Activated naive CD4-positive, alpha-beta T cell treated with Interleukin-2 at 50 U/mL for 16 hours (primary cell): ENCODE measurements at places on chromosomes 2 and 18.

- no peak for DNase-seq
These were observed 174.5 kb downstream of the PID1 start for GRCh38 chr2:229096409-229097066.

DNA sequence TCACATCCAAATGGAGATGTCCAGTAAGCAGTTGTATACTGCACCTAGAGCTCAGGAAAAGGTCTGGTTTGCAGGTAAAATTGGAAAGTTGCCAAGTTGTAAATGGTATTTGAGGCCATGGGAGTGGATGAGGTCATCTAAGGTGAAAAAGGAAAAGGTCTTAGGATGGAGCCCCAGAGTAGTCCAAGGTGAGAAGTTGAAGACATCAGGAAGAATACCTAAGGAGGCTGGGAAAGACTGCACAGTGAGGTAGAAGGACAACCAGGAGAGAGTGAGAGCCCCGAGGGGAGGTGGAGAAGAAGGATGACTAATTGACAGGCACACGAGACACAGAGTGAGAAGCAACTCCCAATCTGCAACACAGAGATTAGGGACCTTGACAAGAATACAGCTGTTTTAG lies 10.7 kb downstream of the DPP4 start:
- no peak for DNase-seq

- DNase-seq: peak; percentile 45
These were observed 22.3 kb downstream of the RNF125 start for GRCh38 chr18:32040936-32041335.

DNA sequence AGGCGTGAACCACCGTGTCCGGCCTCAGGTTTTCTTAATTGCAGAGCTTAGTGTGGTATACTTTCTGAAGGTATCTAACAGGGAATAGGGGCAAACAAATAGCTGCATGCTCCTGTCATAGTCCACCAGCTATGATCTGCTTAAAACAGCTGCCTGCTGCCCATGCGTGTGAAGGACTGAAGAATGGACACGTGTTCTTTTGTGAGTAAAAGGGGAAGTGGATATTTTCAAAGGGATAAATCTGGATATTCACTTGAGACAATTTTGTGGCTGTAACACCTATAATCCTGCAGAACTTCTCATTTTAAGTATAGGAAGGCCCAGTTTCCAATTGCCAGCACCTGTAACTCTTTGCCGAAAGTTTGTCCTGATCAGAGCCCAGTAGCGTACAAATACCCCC lies 44.7 kb downstream of the TRPM8 start:
- DNase-seq: no peak

DNA sequence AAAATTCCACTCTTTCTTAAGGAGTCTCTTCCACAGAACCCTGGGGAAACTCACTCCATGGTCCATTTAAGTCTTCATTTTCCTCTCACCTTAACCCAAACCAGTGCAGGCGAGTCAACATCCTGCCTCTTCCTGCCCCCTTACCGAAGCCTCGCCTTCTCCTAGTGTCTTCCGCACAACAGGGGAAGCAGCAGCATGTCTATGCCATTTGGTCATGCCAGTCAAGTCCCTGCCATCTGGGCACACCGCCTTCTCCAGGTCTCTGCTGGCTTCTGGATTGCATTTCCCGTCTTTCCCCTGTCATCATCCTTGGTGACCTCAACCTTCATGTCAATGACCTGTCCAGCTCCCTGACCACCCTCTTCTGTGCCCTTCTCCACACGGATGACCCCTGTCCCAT lies 77.3 kb upstream of the FZD7 start:
- no peak for DNase-seq

- DNase-seq: no peak
These were observed 23.5 kb upstream of the L3MBTL4 start for GRCh38 chr18:6437937-6438818.

GRCh38 chr18:72742002-72742401 lies 125.8 kb downstream of the NETO1 start:
- DNase-seq: no peak

GRCh38 chr2:150586858-150587257 lies 99.4 kb upstream of the RND3 start:
- no peak for DNase-seq

- no peak for DNase-seq
These were observed 981 bp downstream of the C2orf66 start for GRCh38 chr2:196808083-196808665.
